Chondrocyte (in vitro differentiated cells): ENCODE measurements at places on chromosomes 13 and 19. TPM values are rescaled to one million over a fixed set of nuclear protein-coding genes. Genes with fewer than 3 reads are reported as not detected.

DNA sequence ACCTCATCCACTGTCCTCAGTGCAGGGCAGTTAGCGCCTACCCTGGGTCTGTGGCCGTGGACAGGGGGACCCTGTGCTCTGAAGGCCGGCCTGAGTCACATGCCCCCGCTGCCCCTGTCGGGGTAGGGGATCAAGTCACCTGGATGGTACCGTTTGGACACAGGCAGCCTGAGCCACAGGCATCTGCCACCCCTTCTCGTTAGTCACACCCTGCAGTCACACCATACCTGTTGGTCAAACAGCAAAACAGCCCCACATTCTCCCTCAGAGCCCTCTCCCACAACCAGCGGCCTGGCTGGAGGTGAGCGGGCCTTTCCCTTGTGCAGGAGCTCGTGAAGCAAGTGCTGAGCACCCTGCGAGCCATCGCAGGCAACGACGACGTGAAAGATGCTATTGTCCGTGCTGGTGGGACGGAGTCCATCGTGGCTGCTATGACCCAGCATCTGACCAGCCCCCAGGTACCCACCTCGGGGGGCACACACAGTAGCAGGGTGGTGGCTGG, 8.8 kb upstream of the SLC25A42 start:
- no peak for DNase-seq
- no peak overlapping the region for H3K4me3 ChIP-seq
- no peaks in the 10 kb centered on the region for H3K4me1 ChIP-seq
- H3K36me3 ChIP-seq = peaks cover 17% of the 10 kb centered on the region
- H3K27ac ChIP-seq = no peak overlapping the region
- no peaks in the 10 kb centered on the region for H3K27me3 ChIP-seq

The PRODH2 gene
- not detected in 3 replicates for total RNA-seq

The CRX gene
- total RNA-seq = not detected in 3 replicates

The ZNF227 gene
- 12.2 to 20.2 TPM (median 15.2 TPM) in 3 replicates for total RNA-seq

DNA sequence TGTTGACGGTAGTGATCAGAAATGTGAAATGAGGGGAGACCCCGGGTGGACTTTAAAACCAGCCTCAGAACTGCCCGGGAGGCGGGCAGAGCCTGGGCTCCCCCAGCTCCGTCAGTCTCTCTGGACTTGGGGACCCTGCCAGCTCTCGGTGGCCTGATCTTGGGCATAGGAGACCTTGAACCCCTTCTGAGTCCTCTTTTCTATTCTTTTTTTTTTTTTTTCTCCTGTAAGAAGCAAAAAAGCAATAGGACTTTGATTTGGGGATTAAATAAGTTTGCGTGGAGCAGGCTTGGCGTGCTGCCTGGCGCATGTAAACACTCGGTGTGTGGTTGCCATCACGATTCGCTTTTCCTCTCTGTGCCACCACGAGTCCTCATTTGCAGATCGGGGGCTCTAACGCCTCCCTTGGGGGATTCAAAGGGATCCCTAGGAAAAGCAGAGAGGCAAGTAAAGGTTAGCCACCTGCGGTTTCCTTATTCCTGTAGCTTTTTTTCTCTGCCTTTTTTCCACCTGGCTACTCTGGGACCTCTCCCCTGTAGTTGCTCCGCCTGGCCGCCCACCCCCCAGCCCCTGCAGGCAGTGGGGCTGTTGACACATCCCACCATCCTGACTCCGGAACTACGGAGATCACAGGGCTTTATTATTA, 1.3 kb downstream of the SAFB start:
- H3K27me3 ChIP-seq = no peaks in the 10 kb centered on the region
- peak overlapping the region; percentile 94 for H3K27ac ChIP-seq
- no peak for DNase-seq
- peaks cover 23% of the 10 kb centered on the region for H3K36me3 ChIP-seq
- peaks cover 45% of the 10 kb centered on the region for H3K4me1 ChIP-seq

GRCh38 chr13:94595001-94595949, 677 bp downstream of the TGDS start:
- peak overlapping the region; percentile 90 for H3K4me3 ChIP-seq
- peaks cover 34% of the 10 kb centered on the region for H3K4me1 ChIP-seq
- no peaks in the 10 kb centered on the region for H3K27me3 ChIP-seq
- no peak for DNase-seq

DNA sequence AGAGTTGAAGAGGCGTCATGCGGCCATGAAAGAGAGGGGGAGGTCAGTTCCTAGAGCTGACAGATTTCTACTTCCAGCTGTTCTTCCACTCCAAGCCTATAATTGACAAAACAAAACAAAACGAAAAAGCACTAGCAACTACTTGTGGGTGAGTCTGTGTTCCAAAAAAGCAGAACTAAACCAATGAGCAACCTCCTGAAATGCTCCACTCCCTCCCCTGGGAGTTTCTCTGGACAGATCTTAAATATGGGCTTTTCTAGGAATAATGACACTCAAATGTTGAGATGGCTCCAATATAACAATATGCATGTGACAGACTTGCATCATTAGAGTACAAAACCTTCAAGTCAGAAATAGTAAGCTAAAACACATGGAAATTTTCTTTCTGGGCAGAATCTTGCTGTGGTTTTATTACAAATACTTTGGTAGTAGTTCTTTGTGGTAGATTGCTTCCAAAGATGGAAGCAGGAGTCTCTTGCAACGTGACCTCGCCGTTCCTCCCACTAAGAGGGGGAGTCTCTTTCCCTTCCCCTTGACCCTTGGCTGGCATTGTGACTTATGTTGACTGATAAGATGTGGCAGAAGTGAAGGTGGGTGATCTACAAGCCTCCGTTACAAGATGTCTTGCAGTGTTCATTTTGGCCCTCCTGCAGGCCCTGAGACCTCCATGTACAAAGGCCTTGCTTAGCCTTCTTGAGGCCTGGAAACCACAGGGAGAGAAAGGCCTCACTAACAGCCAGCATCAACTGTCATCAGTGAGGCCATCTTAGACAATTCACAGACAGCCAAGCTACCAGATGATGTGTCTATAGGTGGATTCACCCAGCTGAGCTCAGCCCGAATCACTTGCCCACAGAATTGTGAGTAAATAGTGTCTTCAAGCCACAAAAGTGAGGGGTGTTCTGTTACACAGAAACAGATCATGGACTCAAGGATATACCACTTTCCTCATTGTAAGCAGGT, 173.1 kb upstream of the RFC3 start:
- no peaks in the 10 kb centered on the region for H3K36me3 ChIP-seq
- no peak for DNase-seq
- peaks cover 37% of the 10 kb centered on the region for H3K4me1 ChIP-seq

The FCAR gene
- total RNA-seq = not detected in 3 replicates

The SHC2 gene
- total RNA-seq = 26.9 to 50.9 TPM (median 47.8 TPM) in 3 replicates

DNA sequence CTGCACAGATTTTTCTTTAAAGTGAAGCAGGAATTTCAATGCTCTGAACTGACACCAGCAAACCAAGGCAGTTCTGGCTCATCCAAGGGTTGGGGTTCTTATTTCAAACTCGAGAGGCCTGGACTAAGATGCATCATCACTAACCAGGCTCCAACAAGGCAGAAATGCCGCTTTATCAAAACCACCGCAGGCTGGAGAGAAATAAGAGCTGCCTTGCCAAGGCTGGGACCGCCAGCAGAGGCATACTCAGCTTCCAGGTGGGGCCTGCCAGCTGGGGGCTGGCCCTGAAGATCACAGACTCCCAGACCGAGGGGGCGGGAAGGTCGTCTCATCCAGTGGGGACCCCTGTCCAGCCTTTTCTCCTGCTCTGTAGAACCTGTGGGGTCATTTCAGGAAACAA, 37.4 kb upstream of the GAS6 start:
- H3K4me3 ChIP-seq = no peak overlapping the region
- DNase-seq = no peak
- H3K36me3 ChIP-seq = peaks cover 2% of the 10 kb centered on the region
- H3K4me1 ChIP-seq = peaks cover 57% of the 10 kb centered on the region

The NMRK2 gene
- not detected in 3 replicates for total RNA-seq

The COX6B1 gene
- total RNA-seq = 266 to 279 TPM (median 268 TPM) in 3 replicates

DNA sequence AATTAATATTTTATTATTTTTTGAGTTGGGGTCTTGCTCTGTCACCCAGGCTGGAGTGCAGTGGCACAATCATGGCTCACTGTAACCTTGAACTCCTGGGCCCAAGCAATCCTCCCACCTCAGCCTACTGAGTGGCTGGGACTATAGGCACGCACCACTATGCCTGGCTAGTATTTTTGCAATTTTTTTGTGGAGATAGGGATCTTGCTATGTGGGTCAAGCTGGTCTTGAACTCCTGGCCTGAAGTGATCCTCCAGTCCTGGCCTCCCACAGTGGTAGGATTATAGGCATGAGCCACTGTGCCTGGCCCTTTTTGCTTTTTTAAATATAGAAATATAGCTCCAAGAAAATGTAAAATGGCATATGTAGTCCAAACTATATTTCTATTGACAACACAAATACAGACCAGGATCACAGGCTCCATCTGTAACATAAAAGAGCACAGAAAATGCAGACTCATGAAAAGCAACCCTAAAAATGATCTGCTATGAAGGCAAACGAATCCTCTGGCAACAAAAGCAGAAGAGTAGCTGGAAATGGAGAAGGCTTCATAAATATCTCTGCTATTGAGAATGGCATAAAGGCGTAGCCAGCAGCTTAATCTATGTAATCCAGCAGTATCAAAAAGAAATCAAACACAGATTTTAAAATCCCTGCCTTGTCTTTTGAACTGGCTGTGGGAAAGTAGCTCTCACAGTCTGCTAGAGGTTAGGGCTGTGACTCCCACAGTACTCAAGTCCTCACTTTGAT, 200.6 kb downstream of the LHFPL6 start:
- DNase-seq = no peak
- H3K27me3 ChIP-seq = no peaks in the 10 kb centered on the region
- H3K4me3 ChIP-seq = no peak overlapping the region
- no peak overlapping the region for H3K27ac ChIP-seq
- peaks cover 22% of the 10 kb centered on the region for H3K4me1 ChIP-seq

The THSD8 gene
- total RNA-seq = 3.6 to 5.4 TPM (median 4.5 TPM) in 3 replicates

DNA sequence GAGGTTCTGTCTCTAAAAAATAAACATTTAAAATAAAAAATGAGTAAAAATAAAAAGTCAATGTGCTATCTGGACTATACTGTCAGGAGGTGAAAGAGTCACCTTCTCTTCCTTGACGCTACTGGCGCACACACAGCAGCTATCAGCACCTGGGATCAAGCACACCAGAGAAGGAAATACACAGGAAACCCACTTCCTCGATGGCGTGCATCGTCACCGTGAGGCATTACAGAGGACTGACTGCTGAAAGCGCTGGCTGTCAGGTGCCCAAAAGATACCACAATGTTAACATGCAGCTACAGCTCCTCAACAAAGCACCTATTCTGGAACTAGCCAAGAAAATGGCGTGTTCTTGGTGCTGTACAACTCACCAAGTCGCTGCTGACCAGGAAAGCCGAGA, 6.1 kb downstream of the SLC35E1 start:
- H3K36me3 ChIP-seq = peaks cover 43% of the 10 kb centered on the region
- no peak overlapping the region for H3K27ac ChIP-seq
- H3K4me3 ChIP-seq = no peak overlapping the region
- no peak for DNase-seq

- H3K36me3 ChIP-seq = peaks cover 13% of the 10 kb centered on the region
- H3K4me3 ChIP-seq = no peak overlapping the region
- H3K4me1 ChIP-seq = peaks cover 4% of the 10 kb centered on the region
- H3K27ac ChIP-seq = no peak overlapping the region
- DNase-seq = no peak
- H3K27me3 ChIP-seq = peaks cover 19% of the 10 kb centered on the region
These were observed 4.7 kb upstream of the SLC5A5 start for GRCh38 chr19:17866964-17867486.

DNA sequence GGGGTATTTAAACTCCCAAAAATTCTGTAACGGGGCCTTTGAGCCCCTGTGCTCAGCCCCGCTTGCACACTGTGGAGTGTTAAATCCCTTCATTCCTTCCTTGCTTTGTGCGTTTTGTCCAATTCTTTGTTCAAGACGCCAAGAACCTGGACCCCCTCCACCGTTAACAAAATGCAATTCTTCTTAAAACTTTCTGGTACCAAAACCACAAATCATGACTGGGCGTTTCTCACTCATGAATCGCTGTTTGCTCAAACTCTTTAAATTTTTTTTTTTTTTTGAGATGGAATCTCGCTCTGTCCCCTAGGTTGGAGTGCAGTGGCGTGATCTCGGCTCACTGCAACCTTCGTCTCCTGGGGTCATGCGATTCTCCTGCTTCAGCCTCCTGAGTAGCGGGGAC, 881 bp downstream of the ZNF20 start:
- H3K4me3 ChIP-seq = peak overlapping the region; percentile 95
- H3K27me3 ChIP-seq = no peaks in the 10 kb centered on the region
- H3K27ac ChIP-seq = peak overlapping the region; percentile 99
- peaks cover 26% of the 10 kb centered on the region for H3K36me3 ChIP-seq
- DNase-seq = no peak
- H3K4me1 ChIP-seq = peaks cover 25% of the 10 kb centered on the region

The DOCK6 gene
- total RNA-seq = 40.7 to 46.0 TPM (median 44.4 TPM) in 3 replicates

DNA sequence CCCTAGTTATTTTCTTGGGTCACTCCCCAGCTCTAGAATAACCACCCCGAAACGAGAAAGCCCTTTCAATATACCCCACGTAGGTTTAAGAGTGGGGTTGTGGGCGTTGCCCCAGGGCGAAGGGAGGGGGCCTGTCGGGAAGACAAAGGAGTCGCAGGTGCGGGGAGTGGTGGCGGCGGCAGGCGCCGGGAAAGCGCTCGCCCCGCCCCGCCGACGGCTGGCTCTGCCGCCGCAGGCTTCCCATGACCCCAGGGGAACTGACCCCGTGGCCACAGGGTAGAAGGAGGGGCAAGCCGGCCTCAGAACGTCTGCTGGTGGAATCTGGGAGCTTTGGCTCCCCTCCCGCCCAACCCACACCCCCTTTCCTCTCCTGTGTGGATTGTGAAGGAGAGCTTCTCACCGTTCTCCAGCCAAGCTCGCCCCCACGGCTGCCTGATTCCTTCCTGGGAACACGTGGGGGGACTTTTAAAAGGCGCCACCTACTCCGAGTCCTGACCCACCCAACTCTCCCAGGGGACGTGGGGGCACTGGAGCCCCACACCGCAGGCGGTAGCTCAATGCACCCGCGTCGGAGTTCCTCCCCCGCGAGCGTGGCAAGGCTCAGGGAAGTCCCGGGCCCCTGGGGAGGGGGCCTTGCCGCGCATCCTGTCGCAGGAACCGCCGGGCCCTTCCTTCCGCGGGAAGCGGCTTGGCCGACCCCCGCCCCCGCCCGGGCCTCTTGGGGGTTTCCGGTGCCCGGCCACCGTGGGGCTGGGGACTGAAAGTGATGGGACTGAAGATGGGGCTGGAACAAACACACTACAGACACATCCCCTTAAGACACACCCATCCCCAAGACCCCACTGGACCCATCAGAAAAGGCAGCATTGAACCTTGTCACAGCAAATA, 5.5 kb downstream of the IER2 start:
- peak overlapping the region; percentile 99 for H3K4me3 ChIP-seq
- no peaks in the 10 kb centered on the region for H3K27me3 ChIP-seq
- H3K27ac ChIP-seq = peak overlapping the region; percentile 93
- H3K4me1 ChIP-seq = peaks cover 16% of the 10 kb centered on the region
